ENCODE measurements at places on chromosomes 7 and 10. TPM values are rescaled to one million over a fixed set of nuclear protein-coding genes. Genes with fewer than 3 reads are reported as not detected.

DNA sequence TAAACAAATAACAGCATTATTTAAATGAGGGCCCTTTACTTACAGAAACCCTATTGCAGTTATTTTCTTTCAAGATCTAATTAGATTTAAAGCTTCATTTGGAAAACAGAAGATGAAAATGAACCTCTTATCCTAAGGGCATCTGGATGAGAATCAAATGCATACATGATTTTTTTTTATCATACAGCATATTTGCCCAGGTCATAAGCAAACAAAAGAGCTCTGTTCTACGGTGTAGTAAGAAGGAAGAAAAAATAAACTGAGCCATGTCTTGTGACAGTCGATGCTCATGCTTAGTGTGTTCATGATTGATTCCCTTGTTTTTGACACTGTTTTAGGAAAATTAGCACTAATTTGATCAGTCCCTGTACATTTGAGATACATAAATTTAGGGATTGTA lies 202.6 kb upstream of the RNF32 start:
- no peak overlapping the region for H3K27ac ChIP-seq
- H3K4me1 ChIP-seq: no peaks in the 10 kb centered on the region
- H3K27me3 ChIP-seq: peaks cover 9% of the 10 kb centered on the region
- H3K4me3 ChIP-seq: no peak overlapping the region
- DNase-seq: no peak

DNA sequence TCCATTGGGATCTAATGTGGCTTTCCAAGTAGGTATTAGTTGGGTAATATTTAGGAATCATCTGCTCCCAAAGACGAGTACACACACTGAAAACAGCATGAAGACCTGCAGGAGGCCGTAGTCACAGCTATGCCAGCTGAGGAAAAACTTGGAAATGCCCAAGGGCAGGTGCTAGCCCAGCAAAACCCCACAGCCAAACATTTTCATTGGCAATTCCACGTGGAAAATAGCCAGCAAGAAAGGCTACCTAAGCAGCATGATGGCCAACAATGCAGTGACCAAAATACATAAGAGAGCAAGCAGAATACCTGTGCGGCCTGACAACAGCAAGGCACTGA lies 32.7 kb downstream of the DOCK4 start:
- H3K27ac ChIP-seq: no peak overlapping the region
- H3K4me3 ChIP-seq: no peak overlapping the region
- DNase-seq: no peak
- H3K36me3 ChIP-seq: no peaks in the 10 kb centered on the region
- 0 out of 2 replicates have a peak, but pooled peaks cover 2% of the 10 kb centered on the region for H3K27me3 ChIP-seq
- no peaks in the 10 kb centered on the region for H3K4me1 ChIP-seq

DNA sequence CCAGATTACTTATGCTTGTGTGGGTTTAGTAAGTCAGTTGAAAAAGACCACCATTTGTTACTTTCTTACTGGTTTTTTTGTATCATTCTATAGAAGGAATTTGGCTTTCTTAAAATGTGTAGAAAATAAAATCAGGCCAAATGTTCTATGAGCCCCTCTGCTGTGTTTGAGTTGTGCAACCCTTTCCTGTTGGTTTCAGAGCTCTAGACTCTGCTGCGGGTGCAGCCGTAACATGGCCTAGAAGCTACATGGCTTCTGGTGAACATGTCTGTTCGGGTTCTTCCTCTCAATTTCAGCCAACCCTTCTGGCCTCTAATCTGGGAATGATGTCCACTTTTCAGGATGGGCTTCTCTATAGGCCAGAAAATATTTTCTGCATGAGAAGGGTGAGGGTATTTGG lies 56.6 kb upstream of the RAB18 start:
- no peaks in the 10 kb centered on the region for H3K27me3 ChIP-seq
- no peak overlapping the region for H3K27ac ChIP-seq
- no peak for DNase-seq
- H3K4me3 ChIP-seq: no peak overlapping the region
- no peaks in the 10 kb centered on the region for H3K4me1 ChIP-seq

GRCh38 chr10:95133016-95133752 lies 60.9 kb upstream of the ACSM6 start:
- no peaks in the 10 kb centered on the region for H3K4me1 ChIP-seq
- no peak overlapping the region for H3K27ac ChIP-seq
- H3K27me3 ChIP-seq: no peaks in the 10 kb centered on the region

DNA sequence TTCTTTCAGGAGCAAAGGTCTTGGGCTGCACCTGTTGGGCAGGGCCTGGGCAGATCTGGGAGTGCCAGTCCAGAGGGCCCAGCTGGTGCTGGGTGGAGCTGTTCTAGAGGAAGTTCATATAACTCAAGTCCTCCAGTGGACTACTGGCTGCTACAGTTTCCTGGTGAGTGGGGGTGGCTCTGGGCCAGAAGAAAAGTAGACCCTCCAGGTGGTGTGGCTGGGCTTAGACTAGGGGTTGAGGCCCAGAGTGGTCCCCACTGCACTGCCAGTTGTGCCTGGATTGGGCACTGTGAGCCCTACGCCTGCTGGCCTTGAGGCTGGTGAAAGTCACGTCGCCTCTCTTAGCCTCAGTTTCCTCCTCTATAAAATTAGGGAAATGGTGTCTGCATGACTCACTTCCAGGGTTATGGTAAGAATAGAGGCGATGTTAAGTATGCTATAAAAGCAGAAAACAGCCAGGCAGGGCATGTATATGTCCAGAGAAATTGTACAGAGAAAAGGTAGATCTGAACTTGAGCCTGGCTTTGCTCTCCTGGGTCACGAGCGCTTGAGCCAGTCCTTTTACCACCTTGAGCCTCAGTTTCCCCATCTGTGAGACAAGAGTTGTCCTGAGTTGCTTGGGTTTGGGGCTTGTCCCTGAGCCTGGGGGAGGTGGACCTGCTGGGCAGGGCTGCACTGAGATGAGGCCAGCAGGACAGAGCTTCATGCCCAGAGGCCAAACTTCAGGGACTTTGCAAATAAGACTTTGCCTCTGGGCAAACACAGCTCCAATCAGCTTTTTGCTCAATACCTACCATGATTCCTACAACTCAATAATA lies 3.8 kb upstream of the CLDN3 start:
- H3K4me1 ChIP-seq: no peaks in the 10 kb centered on the region
- no peak overlapping the region for H3K27ac ChIP-seq
- H3K27me3 ChIP-seq: peaks cover 33% of the 10 kb centered on the region
- H3K36me3 ChIP-seq: no peaks in the 10 kb centered on the region

GRCh38 chr10:23417254-23417653 lies 21.6 kb upstream of the OTUD1 start:
- no peaks in the 10 kb centered on the region for H3K27me3 ChIP-seq
- H3K36me3 ChIP-seq: no peaks in the 10 kb centered on the region
- no peak overlapping the region for H3K27ac ChIP-seq
- no peak for DNase-seq
- no peaks in the 10 kb centered on the region for H3K4me1 ChIP-seq
- H3K4me3 ChIP-seq: no peak overlapping the region

DNA sequence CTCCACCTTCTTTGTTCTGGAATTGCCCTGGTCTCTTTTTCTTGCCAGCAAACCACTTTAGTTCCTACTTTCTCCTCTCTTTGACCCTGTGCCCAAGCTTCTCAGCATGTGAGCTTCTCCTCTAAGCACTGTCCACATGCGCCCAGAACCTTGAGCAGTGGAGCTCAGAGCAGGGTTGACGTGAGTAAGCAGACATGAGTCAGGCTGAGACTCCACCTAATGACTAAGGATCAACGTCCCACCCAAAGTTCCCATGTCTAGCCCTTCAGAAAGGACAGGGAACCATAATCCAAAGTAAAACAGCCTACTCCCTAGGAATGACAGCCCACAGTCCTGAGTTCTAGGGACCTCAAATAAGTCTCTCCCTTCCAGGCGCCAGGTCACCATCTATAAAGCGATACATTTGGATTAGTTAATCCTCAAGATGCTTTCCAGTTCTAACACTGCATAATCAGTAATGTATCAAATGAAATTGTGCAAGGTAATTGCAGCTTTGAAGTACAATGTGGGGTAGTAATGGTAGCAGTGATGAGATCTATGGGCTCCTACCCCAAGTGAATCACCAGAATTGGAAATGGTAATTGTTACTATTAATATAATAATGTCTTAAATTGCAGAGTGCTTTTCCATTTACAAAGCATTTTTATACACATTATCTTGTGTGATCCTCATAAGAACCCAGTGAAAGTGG lies 44.5 kb downstream of the KCNMA1 start:
- DNase-seq: peak; percentile 59
- H3K4me1 ChIP-seq: peaks cover 11% of the 10 kb centered on the region
- H3K27me3 ChIP-seq: no peaks in the 10 kb centered on the region
- peak overlapping the region; percentile 32 for H3K27ac ChIP-seq
- no peaks in the 10 kb centered on the region for H3K36me3 ChIP-seq

Gene ZPBP
- total RNA-seq: not detected

Gene CDC123
- total RNA-seq: 82.8 TPM

Gene PVRIG
- total RNA-seq: not detected
